ENCODE measurements at places on chromosomes 16 and 17.

GRCh38 chr16:56741399-56741798, 11.5 kb downstream of the NUP93 start:
- no peak for DNase-seq

DNA sequence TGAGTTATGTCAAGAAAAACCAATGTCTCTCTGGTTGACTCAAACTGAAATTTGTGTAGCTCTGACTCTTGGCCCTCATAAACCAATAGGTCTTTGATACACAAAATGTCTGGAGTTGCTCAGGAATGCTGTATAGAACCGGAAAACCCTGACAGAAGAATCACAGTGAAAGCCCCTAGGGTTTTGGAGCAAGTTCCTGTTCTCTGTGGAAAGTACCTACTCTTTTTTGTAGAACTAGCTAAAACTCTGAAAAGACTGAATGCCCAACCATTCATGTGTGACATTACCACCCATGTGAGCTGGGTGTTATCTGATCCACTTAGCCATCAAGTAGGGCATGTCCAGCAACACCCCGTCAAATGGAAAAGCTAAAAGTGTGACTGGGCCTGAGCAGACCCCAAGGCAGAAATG, 28.8 kb downstream of the CCL4 start:
- DNase-seq: no peak

DNA sequence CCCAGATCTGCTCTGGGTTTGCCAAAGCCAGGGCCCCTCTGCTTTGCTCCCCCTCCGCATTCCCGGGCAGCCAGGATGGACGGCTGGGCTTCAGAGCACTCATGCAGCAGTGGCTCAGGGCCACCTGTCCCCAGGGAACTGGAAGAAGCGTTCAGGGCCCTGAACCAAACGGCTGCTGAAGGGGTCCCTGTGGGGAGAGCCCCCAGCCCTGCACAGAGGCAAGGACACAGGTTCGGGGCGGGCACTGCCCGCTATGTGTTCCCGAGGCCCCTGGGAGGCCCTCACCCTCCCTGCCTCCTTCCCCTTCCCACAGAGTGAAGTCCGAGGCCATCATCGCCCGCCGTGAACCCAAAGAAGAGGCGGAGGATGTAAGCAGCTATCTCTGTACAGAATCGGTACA, 10.4 kb downstream of the NME3 start:
- DNase-seq: no peak

DNA sequence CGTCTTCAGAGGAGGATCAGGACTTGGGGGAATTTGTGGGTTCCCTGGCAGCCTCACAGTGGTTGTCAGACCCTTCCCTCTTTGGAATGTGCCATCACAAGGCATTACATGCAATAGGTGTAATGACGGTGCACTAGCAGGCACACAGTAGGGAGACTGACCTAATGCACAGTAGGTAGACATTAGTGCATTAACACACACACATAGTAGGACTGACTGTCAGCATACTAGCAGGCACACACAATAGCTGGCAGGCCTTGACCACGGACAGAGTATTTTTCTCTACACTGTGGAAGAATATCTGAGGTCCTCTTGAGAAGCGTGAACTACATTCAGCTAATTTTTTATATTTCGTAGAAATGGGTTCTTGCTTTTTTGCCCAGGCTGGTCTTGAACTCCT, 10.9 kb upstream of the UBALD2 start:
- DNase-seq: no peak
